ENCODE measurements at places on chromosomes 3 and 15.

DNA sequence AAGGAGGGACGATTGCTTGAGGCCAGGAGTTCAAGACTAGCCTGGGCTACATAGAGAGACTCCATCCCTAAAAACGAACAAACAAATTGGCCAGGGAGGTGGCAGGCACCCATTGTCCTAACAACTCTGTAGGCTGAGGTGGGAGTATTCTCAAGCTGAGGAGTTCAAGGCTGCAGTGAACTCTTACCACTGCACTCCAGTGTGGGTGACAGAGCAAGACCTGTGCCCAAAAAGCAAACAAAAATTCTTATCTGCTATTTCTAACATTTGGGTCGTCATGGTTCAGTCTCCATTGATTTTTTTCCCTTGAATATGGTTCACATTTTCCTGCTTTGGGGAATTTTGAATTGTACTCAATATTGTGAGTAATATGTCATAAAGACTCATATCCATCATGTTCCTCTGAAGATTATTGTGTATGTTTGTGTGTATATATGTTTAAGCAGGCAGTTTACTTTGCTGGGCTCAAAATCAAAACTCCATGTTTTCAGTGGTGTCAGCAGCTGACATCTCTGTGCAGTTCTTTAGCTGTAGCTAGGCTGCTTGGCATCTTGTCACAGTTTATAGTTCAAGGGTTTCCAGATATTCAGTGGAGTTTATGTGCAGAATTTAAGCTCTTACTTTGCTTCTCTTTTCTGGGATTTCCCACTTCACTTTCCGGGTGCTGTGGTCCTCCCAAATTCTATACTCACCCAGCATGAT is 33.2 kb downstream of the IFT122 start:
- no peak for DNase-seq

- no peak for DNase-seq
Observed at GRCh38 chr15:89198934-89199333, 22.4 kb downstream of the RLBP1 start.

DNA sequence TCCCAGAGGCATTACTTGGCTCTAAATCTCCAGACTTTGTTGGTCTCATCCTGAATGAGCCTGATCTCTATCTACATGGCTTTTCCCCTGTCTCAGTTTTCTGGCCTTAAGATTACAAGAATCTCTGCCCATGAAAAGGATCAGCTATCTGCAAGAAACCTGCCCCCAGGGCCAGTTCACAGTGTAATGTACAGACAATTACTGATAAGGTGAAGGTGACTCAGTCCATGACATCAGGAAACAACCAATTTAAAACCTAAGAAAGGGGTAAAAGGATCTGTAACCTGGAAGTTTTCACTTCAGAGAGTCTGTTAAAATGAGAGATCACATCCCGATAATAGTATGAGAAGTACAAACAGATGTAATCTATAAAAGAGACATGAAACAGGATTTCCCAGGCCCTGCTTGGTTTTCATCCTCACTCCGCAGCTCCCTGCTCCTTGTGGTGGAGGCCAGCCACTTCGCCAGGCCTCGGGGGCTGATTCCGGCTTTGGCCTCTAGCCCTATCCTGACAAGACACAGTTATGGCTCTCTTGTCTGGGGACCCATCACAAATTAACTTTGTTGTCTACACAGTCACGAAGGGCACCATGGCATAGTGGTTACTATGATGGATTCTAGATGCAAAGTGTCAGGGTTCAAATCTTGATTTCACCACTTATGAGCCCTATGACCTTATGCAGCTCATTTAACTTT is 136.9 kb downstream of the THSD4 start:
- DNase-seq, result peak; percentile 94

GRCh38 chr15:62357431-62357830 is 192.3 kb upstream of the C2CD4B start:
- DNase-seq, result no peak

DNA sequence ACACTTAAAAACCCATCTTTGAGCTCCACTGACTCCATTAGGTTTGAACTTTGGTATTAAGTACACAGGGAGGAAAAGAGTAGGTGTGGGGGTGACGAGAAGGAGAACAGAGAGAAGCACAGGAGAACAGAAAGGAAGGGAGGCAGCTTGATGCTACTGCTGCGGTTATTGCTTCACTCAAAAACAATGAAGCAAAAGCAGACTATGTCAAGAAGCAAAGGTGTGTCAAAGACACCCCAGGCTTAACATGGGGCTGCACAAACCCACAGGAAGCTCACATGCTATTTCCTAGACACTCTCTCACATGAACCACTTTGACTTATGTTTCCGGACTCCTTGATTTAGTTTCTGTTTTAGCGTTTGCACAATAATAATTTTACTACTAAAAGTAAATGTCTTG is 961.0 kb upstream of the CFAP20DC start:
- no peak for DNase-seq

DNA sequence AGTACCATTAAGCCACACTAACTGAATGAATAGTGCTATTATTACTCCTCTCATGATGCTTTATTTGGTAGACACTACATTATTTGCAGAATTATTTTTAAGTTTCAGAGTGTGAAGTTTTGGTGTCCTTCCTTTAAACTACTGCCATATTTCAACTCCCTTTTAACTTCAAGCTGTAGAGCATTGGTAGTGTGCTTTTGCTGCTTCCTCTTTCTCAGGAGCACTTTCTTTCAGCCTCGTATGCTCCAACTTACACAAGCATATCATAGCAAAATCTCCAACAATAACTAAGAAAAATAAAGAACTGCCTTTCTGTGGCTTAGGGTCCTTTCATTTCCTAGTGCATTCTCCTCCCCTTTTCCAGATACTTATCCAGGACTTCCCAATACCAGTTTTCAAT is 476.4 kb upstream of the AGTR1 start:
- DNase-seq, result no peak

GRCh38 chr15:70892912-70893560 is 410 bp downstream of the LRRC49 start:
- peak; percentile 38 for DNase-seq

DNA sequence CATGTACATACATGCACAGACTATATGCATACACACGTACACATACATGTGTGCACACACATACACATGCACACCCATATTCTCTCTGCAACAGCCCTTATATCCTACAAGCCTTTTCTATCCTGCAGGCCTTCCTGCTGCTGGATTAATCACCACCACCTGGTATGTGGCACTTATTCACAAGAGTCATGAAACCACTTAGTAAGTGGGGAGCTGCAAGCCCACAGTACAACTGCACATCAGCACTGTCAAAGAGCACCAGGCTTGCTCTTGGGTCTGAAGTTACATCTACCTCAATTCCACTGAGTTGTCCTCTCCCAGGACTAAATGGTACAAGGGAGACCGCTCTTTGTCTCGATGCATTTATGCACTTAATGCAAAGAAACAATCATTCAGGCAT is 233.2 kb downstream of the KLF13 start:
- DNase-seq, result no peak

GRCh38 chr3:155015776-155016436 is 64.2 kb upstream of the MME start:
- no peak for DNase-seq

DNA sequence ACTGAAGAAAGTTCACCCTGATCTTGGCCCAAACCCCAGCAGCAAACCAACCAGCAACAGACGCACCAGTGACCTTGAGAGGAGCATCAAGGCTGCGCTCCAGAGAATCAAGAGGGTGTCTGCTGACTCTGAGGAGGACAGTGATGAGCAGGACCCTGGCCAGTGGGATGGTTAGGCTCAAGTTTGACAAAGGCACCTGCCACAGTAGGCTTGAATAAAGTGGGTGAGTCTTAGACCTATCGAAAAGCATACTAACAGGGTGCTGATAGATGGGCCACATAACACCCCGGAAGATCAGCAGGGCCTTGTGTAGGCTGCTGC is 23.9 kb downstream of the WHAMM start:
- no peak for DNase-seq

- no peak for DNase-seq
Observed at GRCh38 chr3:122255757-122256439, 69.2 kb upstream of the CSTA start.

GRCh38 chr3:3726549-3726948 is 72.7 kb upstream of the LRRN1 start:
- DNase-seq, result no peak

DNA sequence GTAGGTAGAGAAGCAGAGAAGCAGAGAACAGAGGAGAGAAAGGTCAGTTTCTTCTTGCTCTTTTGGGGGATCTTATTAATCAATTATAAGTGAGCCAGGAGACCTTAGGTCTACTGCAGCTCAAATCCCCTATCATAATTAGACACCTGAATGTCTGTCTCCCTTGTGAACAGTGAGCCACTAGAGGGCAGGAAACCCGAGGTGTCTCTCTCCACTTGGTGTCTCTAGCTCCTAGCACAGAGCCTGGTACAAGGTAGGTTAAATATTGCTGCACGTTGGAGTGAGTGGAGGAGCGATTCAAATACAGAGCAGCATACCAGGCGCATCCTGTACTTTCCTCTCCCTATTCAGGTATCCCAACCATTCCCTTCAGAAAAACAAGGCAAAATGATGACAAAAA is 2.0 kb upstream of the ST8SIA2 start:
- peak; percentile 61 for DNase-seq

- DNase-seq, result no peak
Observed at GRCh38 chr3:57434041-57434440, 110.1 kb downstream of the DNAH12 start.

DNA sequence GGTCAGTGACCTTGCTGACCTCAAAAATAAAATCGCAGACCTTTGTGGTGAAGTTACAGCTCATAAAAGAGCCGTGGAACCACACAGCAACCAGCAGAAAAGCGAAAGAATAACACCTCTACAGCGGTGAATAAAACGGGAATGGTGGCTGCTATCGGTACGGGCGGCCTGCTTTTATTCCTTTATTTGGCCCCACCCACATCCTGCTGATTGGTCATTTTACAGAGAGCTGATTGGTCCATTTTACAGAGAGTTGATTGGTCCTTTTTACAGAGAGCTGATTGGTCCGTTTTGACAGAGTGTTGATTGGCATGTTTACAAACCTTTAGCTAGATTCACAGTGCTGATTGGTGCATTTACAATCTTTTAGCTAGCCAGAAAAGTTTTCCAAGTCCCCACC is 80.7 kb upstream of the ATP10A start:
- no peak for DNase-seq

DNA sequence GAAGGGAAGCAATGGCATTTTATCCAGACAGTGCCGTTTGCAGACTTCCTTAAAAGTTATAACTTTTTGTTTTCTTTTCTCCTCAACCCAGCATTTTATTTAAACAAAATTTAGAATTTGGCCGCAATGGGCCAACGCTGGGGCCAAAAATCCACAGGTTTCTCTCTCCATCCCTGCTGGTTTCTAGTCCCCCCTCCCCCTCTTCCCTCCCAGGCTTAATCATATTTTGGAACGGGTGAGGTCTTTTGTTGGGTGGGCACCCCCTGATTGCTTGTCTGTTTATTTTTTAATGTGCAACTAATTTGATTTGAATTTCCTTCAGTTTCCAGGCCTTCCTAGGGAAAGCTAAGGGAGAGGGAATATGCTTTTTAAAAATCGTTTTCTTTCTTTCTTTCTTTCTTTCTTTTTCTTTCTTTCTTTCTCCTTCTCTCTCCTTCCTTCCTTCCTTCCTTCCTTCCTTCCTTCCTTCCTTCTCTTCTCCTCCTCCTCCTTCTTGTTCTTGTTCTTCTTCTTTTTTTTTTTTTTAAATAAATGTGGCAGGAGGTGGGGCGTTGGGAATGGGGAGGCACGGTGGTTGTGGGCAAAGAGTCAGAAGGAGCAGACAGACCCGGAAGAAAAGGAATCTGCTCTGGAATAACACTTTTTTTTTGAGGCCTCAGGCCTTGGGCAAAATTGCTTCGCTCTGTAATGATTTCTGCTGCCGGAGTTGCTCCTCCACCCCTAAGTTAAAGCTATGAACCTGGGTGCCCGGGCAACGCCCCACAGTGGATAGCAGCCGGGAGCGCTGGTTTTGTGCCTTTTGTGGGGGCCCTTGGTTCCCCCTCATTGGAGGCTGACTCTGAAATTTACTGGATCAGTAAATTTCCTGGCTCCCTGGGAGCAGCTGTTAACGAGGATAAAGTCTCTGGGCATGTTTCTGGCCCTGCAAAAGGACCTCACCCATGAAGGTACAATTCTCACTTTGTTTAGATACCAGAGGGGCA is 1.9 kb downstream of the FNDC3B start:
- DNase-seq, result peak; percentile 28

DNA sequence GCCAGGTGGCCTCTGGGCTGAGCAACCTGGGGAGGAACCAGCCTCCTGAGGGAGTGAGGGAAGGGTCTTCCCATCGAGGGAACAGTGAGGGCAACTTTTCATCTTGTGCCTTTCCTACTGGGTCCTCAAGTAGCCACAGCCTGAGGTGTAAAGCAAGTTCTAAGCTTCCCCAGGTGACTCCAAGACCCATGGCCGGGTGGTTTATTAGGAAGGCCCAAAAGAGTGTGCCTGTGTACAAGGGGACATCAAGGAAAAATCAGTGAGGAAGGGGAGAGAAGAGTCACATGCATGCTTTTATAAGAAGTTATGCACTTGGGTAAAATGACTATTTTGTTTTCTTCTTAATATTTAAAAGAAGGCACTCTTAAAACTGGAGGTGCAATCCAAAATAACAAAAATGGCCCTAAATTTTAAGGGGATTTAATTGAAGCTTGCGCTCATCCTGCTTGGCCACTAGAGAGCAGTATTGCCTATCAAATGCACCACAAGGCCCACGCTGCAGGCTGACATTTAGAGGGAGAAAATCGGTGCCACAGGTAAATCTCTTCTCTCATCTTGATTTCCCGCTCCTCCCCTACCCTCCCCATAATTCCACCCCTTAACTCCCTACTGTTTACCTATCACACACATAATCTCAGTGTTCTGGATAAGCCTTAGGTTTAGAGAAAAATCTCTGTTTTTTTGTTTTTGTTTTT is 6.7 kb downstream of the NANOGP8 start:
- peak; percentile 48 for DNase-seq

DNA sequence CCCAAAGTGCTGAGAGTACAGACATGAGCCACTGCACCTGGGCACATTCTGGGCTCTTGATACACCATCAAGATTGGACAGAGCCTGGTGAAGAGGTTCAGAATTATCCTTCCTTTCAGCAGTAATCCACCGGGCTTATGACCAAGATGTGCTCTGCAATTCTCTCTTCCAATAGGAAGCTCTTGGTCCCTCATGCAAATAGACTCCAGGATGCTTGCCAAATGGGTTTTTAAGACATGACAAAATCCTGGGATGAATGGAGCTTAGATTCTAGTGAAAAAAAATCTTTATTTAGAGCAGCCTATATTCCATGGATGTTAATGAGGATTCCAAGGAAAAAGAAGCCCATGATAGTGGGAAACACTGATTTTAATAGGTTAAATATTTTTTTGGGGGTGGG is 119.1 kb downstream of the SV2B start:
- no peak for DNase-seq

DNA sequence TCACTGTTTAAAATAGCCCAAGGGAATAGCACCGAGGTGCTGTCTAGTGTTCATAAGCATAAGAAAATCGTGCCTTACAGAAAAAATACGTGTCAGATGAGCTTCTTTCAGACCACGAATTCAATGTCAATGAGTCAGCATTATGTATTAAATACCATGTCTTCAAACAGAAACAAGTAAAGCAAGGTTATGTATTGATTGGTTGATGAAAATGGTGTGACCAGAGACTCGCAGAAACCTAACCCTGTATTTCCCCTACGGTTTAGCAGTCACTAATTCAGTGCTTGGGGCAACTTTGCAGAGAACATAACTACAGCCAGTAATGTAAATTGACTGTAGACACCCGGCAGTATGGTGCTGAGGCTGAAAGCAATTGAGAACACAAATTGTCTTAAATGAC is 307.7 kb downstream of the IL5RA start:
- DNase-seq, result no peak
